ENCODE measurements at places on chromosomes 1 and 21.

GRCh38 chr1:27755865-27756264 lies 17.2 kb upstream of the STX12 start:
- no peak for DNase-seq

GRCh38 chr1:158674302-158674701 lies 12.2 kb downstream of the SPTA1 start:
- no peak for DNase-seq

DNA sequence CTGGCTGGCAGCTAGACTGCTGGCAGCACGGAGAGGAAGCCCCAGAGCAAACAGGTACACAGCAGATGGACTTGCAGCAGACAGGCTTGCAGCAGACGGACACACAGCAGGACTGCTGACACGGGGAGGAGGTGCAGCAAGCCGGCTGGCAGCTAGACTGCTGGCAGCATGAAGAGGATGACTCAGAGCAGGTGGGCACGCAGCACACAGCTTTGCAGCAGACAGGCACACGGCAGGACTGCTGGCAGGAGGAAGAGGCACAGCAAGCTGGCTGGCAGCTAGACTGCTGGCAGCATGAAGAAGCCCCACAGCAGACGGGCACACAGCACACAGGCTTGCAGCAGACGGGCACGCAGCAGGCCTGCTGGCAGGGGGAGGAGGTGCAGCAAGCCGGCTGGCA lies 498 bp downstream of the KRTAP10-2 start:
- no peak for DNase-seq

DNA sequence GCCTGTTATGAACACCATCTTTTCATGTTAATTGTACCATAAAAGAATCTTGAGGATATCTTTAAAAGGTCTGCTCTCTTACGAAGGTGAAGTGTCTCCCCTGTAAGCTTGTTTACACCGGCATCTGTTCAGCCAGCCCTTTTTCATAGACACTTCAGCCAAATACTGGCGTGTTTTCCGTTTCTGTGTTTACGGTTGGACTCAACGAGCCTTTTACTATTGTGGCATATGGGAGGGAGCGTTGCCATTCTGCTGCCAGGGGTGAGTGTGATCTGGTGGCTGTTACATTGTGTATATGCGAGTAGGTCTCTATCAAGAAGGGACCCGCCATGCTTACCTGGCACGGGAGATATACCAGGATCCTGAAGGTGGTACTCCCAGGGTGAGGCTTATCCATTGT lies 433.8 kb downstream of the CAMTA1 start:
- no peak for DNase-seq

GRCh38 chr1:170176772-170177171 lies 31.0 kb downstream of the NTMT2 start:
- DNase-seq = no peak

DNA sequence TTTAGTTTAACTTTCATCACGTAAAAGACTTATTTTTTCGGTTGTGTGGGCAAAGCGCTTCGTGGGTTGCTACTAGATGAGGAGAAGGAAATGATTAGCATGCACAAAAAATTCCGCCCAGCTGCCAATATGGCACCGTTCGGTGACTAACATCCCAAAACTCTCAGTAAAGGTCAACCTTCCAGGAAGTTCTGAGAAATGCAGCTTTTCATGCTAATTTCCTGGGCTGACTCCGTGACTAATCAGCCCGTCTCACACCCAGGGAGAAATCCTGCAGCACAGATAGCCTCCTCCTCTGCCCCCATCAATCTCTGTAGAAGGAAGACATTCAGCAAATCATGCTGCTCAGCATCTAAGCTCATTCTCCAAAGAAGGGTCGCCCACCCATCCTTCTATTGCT lies 34.1 kb downstream of the TMCO4 start:
- DNase-seq = no peak

DNA sequence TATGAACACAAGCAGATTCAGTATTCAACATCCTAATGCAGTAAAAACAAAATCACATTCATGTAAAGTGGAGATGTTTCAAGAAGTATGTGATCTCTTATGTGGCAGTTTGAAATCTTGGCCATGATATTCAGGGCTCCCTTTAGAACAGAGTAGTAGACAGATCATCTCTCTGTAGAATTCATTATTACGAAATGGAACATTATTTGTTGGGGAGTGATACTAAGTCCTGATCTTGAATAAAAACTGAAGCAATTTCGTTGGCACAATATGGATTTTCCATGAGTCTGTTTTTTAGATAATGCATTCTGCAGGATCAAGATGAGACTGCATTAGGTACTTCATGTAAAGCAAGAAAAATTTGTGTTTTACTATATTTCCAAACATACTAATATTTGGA lies 264.4 kb upstream of the NRIP1 start:
- DNase-seq = no peak

GRCh38 chr1:41315146-41315822 lies 46.0 kb upstream of the FOXO6 start:
- DNase-seq = no peak

DNA sequence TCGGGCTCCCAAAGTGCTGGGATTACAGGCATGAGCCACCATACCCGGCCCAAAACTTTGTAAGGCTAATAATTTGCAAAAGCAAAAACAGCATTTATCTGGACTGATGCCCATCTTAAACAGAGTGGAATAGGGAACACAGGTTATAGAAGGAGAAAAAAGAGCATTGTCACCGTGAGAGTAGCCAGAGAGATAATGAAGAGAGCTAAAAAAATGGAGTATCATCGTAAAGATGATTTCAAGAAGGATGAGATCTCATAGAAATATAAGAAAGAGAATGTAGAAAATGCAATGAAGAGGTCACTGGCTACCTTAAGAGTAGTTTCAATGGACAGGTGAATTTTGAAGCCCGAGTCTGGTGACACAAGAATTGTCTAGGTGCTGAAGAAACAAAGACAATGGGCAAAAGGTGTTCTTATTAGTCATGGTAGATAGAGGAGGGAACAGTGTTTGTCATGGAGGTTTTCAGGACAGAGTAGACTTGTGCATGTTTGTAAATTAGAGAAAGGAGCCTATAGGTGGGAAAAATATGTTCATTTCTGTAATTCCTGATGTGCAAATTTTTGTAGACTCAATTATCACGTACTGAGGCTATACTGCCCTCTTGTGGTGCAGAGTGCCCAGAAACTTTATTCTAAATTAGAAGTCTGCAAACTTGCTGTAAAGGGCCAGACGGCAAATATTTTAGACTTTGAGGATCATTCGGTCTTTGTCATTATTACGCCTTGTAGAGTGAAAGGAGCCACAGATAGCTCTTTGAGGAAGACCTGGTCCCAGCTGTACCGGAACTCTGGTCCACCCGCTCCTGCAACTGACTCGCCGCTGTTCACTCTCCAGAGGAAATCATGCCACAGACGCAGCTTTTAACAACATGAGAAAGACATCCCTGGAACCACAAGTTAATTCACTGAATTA lies 8.1 kb upstream of the TMEM183A start:
- DNase-seq = peak; percentile 78

GRCh38 chr1:231423648-231424047 lies 1.6 kb upstream of the EGLN1 start:
- DNase-seq = no peak

DNA sequence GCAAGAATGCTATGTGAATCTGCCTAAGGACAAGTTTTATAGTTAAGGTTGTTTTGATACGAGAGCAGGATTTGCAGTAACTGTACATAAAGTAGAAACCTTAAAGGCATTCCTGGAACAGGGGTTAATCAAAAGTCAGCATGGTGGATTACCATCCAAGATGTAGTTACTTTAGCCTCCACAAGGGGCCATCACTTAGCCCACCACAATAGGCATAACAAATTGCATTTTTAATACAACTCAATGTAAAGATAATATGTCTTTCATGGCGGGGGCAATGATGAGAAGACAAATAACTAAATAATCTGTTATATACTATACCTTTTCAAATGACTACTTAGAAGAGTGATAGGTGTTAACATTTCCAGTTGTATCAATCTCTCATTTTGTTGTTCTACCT lies 611.2 kb upstream of the ADGRL4 start:
- DNase-seq = no peak

GRCh38 chr1:53616927-53617326 lies 122.0 kb downstream of the GLIS1 start:
- no peak for DNase-seq

DNA sequence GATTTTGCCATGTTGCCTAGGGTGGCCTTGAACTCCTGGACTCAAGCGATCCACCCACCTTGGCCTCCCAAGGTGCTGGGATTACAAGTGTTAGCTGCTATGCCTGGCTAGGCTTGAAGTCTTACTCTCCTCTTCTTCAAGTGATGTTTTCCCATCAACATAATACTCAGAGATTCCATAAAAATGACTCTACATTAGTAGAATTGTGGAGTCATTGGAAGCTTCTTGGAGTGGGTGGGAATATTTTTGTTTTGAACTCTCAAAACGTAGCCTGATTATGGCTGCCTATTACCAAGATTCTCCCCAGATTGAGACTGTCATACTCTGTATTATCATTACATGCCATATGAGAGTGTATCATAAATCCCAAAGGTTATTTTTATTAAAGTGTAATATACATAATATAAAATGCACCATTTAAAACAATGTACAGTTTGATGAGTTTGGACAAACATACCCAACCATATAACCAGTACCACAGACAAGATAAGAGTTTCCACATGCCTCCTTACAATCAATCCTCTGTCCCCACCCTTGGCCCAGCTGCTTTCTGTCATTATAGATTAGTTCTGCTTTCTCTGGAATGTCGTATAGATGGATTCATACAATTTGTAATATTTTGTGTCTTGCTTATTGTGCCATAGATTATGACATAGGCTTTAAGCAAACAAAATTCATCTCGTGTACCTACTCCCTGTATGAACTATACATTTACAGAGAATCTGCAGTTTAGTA lies 8.0 kb upstream of the DNM3 start:
- DNase-seq = no peak

GRCh38 chr21:45977396-45977795 lies 4.2 kb upstream of the COL6A1 start:
- no peak for DNase-seq

DNA sequence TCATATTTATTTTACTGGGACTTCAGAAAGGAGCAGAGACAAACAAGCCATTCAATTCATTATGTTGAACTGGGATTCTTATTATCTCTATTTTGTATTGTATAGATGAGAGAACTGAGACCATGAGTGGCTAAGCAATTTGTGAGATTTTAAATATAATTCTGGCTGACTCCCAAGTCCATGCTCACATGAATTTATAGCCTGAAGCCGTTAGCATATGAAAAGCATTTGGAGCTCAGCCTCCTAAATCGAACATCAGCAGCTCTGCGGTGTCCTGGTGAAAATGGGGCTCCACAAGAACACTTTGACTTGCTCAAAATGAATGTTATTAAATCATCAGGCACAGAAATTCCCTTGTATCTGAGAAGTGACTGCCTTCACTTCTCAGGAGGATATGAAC lies 96.8 kb upstream of the DPT start:
- DNase-seq = no peak

- DNase-seq = no peak
These were observed at the start of gene LHX8 for GRCh38 chr1:75133750-75134646. LHX8 (plus strand) TSS chr1:75134388; CDS start chr1:75136615, 2,227 bp downstream.

GRCh38 chr1:213371847-213372619 lies 321.0 kb downstream of the RPS6KC1 start:
- no peak for DNase-seq

GRCh38 chr1:221117548-221117951 lies 238.3 kb downstream of the HLX start:
- no peak for DNase-seq

GRCh38 chr1:113990530-113990929 lies 11.3 kb downstream of the OLFML3 start:
- no peak for DNase-seq

DNA sequence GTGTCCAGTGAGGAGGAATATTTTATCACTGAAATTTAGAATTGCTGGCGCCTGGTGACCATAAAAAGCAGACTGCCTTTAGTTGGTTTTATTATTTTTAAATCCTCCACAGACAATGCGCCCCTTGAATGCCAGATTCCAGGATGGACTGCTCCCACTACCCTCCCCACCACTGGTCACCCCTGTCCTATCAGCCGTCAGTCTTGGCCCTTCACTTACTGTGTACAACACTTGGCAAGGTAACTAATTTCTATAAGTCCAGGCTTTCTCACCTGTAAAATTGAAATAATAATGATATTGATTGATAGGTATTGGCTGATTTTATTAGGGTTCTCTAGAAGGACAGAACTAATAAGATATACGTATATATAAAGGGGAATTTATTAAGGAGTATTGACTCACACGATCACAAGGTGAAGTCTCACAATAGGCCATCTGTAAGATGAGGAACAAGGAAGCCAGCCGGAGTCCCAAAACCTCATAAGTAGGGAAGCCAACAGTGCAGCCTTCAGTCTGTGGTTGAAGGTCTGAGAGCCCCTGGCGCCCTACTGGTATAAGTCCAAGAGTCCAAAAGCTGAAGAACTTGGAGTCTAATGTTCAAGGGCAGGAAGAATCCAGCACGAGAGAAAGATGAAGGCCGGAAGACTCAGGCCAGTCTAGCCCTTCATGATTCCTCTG lies 17.8 kb downstream of the RHEX start:
- DNase-seq = no peak

All from CD4-positive, alpha-beta T cell treated with Interleukin-21 for 1 hour (primary cell).